ENCODE measurements at places on chromosomes 16 and 17.

DNA sequence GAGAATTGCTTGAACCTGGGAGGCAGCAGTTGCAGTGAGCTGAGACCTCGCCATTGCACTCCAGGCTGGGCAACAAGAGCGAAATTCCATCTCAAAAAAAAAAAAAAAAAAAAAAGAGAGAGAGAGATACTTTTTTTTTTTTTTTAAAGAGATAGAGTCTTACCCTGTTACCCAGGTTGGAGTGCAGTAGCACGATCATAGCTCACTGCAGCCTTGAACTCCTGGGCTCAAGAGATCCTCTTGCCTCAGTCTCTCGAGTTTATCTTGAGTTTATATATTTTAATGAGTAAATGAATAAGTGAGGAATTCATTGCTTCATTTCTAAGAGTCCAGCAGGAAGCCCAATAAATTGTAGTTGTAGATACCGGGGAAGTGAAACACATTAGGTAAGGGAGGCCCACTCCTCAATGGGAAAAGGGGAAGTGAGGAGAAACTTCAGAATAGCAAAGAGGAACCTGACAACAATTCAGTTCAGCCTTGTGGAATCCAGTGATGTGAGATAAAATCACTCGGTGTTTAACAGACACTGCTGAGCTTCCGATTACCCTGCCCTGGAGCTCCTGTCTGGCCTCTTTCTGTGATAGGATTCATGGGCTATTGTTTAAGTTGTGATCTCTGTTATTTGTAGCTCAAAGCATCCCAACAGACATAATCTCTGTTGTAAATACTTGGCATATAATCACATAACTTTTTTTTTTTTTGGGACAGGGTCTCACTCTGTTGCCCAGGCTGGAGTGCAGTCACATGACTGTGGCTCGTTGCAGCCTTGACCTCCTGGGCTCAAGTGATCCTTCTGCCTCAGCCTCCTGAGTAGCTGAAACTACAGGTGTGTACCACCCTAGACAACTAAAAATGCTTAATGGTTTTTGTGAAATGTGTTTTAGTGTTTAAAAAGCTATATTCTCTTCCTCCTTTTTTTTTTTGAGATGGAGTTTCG, 15.8 kb upstream of the ITGAM start:
- no peak for DNase-seq

- no peak for DNase-seq
Observed at GRCh38 chr16:12341423-12341822, 364.9 kb downstream of the SNX29 start.

GRCh38 chr16:58459344-58460218, 40.4 kb upstream of the NDRG4 start:
- DNase-seq: no peak

DNA sequence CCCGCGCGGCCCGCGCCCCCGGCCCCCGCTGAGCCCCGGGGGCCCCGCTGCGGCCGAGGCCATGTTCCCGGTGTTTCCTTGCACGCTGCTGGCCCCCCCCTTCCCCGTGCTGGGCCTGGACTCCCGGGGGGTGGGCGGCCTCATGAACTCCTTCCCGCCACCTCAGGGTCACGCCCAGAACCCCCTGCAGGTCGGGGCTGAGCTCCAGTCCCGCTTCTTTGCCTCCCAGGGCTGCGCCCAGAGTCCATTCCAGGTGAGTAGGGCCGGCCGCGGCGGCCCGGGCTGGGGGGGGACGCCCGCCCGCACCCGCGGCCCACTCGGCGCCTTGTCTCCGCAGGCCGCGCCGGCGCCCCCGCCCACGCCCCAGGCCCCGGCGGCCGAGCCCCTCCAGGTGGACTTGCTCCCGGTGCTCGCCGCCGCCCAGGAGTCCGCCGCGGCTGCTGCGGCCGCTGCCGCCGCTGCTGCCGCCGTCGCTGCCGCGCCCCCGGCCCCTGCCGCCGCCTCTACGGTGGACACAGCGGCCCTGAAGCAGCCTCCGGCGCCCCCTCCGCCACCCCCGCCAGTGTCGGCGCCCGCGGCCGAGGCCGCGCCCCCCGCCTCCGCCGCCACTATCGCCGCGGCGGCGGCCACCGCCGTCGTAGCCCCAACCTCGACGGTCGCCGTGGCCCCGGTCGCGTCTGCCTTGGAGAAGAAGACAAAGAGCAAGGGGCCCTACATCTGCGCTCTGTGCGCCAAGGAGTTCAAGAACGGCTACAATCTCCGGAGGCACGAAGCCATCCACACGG, 504 bp downstream of the MAZ start:
- DNase-seq: no peak

DNA sequence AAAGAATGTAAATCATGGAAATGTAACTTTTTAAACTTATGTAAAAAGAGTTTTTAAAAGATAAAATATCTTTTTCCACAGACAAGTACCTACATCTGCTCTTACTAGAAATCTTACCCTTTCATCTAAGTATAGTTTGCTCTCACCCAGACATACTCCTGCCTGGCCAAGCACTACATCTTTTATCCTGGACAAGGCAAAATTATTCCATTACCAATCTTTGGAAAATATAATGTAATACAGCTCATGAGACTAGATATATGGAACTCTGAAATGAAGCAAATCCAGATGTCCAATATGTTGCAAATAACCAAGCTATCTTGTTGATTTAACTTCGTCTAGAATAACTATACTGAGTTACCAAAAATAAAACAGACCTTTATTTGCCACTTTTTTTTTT, 50.0 kb downstream of the VMP1 start:
- DNase-seq: no peak

DNA sequence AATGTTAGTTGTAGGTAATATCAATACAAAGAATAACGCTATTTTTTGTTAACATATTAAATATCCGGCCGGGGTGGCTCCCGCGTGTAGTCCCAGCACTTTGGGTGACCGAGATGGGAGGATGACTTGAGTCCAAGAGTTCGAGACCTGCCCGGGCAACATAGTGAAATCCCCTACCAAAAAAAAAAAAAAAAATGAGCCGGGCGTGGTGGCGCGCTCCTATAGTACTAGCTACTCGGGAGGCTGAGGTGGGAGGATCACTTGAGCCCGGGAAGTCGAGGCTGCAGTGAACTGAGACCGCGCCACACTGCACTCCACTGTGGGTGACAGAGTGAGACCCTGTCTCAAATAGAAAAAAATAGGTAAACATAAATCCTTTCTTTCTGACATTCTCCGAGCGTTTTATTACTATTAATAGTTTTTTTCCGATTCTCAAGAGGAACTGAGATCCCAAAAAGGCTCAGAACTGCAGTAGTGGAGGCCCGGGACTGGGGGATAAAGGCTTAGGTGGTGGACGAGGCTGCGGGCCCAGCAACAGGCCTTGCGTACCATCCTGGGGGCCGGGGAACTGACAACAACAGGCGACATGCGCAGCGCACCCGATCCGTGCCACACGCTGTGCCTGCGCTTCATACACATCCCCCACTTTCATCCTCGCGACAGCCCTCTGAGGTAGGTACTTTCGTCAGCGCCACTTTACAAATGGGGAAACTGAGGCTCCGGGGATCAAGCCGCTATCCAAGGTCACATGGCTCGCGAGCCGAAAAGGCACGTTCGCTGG, 919 bp downstream of the N4BP1 start:
- no peak for DNase-seq

DNA sequence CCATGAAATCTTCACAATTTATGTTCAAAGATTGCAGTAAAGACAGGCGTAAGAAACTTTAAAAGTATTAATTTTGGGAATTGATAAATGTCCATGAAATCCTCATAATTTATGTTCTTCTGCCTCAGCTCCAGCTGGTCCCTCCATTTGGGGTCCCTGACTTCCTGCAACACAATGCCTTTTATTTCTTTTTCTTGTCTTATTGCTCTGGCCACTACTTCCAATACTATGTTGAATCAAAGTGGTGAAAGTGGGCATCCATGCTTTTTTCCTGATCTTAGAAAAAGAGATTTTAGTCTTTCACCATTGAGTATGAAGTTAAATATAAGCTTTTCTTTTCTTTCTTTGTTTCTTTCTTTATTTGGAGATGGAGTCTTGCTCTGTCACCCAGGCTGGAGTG, 14.3 kb downstream of the TAT start:
- no peak for DNase-seq

GRCh38 chr17:10549096-10549842, at the start of gene MYH2:
Gene MYH2, minus strand, starts transcription at chr17:10549658. Its CDS starts 1,738 bp downstream, at chr17:10547920.
- DNase-seq: no peak

- DNase-seq: no peak
Observed at GRCh38 chr16:1525871-1526607, 7.4 kb upstream of the TMEM204 start.

GRCh38 chr16:354971-355461, 2.5 kb upstream of the AXIN1 start:
- no peak for DNase-seq

GRCh38 chr16:50591800-50592771, 43.9 kb downstream of the NKD1 start:
- DNase-seq: no peak

DNA sequence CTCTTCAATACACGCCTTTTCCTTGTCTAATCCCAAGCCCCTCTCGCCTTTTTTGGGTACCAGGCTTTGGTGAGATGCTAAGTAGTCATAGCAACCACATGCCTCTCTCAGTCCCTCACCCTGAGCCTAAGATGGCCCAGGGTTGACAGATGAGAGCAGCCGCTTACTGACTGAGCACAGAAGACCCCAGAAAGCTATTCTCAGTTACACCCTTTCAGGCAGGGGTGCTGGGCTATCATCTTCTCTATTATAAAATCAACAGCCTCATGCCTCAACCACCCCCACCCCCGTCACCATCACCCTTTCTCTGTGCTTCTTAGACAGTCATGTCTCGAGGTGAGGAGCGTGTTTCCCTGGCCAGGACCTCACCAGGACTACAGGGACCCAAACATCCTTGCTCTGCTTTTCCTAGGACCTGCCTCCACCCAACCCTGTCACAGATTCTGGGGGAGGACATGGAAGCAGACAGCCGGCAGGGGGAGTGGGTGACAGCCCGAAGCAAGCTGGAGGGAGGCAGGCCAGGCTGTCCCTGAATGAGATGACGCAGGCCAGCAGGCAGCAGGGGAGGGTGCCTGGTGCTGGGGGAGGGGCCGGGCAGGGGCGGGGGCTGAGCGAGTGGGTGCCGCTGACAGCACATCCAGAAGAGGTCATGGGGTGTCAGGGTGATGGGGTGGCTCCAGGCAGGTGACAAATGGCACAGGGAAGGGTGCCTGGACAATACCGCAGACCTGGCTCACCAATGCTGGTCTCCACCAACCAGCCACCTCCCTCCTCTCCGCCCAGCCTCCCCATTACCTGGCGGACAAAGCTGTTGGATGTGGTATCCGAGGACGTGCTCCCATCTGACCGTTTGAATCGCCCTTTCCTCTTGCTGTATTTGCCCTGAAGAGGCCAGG, 3.1 kb downstream of the CACNB1 start:
- DNase-seq: no peak

- DNase-seq: no peak
Observed at GRCh38 chr17:66354981-66355380, 52.6 kb downstream of the PRKCA start.

GRCh38 chr17:31808521-31809050, 50.5 kb downstream of the COPRS start:
- no peak for DNase-seq

GRCh38 chr17:82231312-82231561, 2.4 kb downstream of the SLC16A3 start:
- no peak for DNase-seq

DNA sequence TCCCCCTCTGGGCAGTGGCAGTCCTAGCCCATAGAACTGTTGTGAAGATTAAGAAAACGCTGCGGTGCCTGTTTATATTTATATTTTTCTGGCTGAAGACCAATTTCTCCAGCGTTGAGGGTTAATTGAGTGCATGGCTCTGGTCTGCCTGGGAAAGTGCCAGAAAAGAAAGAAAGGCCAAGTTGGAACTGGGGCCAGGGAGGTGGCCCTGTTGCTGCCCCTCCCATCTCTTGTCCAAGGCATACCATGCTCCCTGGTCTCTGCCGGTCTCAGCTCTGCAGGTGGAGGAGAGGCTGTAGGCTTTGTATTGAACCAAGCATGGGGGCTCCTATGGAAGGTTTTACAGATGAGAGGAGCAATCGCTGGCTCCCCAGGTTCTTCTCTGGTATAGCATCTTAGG, 124.7 kb downstream of the MGAT5B start:
- no peak for DNase-seq

Data from activated T-helper 1 cell treated with anti-CD3 and anti-CD28 coated beads, Interleukin-2, amount 50 U/mL, for 16 hours (primary cell).